ENCODE measurements at places on chromosomes 2 and 18.

DNA sequence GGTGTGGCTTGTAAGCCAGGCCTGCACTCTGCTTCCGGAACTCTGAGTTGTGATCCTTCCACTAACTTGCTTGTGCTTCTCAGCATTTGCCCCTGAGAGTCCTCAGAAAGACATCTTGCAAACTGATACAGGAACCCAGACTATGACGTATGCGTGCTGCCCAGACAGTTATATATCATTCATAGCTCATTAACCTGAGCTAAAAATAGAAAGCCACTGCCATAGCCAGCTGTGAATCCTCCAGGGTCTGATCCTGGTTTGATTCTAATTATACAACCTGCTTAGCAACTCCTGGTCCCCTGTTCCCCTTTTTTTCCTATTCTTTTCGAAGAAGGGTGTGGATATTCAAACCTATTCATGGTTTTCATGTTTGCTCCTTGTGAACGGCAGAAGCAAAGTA is 63.7 kb downstream of the MARCHF4 start:
- DNase-seq, result peak; percentile 31

- DNase-seq, result no peak
Measured at GRCh38 chr18:22167471-22168241, 1.7 kb upstream of the GATA6 start.

GRCh38 chr2:36477746-36478145 is 120.2 kb downstream of the FEZ2 start:
- no peak for DNase-seq

DNA sequence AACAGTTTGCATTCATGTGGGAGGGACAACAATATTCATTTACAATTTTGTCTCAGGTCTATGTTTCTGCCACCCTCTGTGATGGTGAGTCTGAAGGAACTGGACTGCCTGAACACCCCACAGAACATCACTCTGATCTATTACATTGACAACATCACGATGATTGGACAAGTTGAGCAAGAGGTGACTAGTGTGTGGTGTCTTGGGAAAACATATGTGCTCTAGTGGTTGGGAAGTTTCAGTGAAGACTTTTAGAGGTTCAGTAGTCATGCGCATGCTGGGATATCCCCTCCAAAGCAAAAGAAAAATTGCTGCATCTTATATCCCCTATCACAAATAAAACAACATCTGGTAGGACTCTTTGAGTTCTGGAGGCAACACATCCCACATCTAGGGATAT is 18.6 kb upstream of the CTLA4 start:
- DNase-seq, result no peak

- DNase-seq, result no peak
Measured at GRCh38 chr2:25996844-25997243, 14.5 kb upstream of the KIF3C start.

DNA sequence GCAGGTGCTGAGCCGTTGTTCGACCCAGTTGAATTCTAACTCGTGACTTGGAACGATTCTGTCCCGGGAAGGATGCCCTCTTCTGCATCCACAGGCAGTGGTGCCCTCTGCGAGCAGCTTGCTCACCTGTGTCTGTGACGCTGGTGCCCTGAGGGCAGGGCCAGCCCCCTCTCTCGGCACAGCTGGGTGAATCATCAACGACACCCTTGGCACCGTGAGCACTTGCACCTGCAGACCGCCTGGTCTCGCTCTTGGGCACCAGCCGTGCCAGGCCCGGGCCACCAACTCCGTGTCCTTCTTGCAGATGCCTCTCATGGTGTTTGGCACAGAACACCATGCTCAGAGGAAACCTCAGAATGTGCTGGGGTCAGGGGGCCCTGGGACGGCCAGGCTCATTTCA is 75.0 kb downstream of the SLC66A2 start:
- peak; percentile 29 for DNase-seq

DNA sequence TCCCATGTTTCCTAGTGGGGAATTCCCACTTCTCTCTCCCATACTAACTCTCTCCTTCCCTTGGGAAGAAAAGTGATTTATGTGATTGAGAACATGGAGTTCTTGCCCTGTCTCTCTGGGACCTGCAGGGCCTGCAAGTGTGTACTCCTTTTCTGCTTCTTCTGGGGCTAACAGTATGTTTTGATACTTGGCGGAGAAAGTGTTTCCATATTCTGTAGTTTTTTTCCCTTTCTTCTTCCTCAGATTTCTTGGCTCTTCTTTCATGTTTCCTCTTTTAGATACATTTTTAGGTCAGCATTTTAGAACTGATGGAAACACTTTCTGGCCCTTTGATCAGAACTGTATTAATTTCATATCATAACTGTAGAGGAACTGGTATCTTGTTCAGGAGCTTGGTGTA is 352.2 kb downstream of the DLGAP1 start:
- no peak for DNase-seq

- no peak for DNase-seq
Measured at GRCh38 chr2:206969192-206969591, 29.9 kb downstream of the CPO start.

DNA sequence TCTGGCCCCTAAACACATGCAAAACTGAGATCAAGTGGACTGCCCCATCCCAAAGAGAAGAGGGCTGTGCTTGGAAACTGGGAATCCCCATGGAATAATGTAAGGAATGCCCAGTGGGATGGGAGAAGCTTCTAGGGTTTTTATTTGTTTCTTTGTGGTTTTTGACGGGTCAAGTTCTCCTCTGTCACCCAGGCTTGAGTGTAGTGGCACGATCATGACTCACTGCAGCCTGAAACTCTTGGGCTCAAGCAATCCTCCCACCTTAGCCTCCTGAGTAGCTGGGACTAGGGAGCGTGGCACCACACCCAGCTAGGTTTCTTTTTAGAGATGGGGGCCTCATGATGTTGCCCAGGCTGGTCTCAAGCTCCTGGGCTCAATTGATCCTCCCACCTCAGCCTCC is 101.7 kb upstream of the ZSWIM2 start:
- DNase-seq, result no peak
